ENCODE measurements at places on chromosomes 5 and 9.

GRCh38 chr5:10420468-10420867 lies 21.2 kb upstream of the ROPN1L start:
- no peak for DNase-seq

DNA sequence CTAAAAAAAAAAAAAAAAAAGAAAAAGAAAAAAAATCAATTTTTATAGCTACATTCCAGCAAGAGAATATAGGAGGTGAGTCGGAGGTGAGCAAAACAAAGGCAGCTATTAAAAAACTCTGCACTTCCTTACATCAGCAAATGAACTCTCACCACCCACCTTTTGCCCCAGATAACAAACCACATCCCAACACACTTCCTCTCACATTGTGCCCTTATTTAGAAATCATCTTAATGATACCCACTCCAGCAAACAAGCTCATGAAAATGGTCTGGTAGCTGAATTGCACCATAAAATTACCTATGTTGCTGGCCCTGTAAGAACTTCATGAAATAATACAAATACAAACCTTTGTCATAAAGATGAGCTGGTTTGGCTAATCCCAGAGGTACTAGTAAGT lies 82.9 kb downstream of the CEMIP2 start:
- DNase-seq: peak; percentile 90

DNA sequence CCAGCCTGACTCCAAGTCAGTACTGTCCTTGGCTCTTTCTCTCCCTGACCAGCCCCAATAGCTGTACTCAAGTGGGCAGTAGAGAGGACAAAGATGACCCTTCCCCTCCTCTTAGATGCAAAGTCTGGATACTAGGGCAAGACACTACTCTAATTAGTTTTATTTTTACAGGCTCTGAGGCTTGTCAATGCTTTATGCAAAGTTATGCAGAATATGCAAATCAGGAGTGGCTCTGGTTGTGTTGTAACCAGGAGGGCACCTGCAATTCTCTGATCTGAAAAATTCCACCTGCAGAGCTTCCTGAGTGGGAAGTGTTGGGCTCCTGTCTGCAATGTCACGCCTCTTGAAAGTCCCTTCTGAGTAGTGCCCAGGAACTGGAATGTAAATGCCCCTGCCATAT lies 201.5 kb downstream of the RGS3 start:
- DNase-seq: no peak

- DNase-seq: no peak
These were observed 70.2 kb upstream of the ADAMTS2 start for GRCh38 chr5:179415291-179416060.

DNA sequence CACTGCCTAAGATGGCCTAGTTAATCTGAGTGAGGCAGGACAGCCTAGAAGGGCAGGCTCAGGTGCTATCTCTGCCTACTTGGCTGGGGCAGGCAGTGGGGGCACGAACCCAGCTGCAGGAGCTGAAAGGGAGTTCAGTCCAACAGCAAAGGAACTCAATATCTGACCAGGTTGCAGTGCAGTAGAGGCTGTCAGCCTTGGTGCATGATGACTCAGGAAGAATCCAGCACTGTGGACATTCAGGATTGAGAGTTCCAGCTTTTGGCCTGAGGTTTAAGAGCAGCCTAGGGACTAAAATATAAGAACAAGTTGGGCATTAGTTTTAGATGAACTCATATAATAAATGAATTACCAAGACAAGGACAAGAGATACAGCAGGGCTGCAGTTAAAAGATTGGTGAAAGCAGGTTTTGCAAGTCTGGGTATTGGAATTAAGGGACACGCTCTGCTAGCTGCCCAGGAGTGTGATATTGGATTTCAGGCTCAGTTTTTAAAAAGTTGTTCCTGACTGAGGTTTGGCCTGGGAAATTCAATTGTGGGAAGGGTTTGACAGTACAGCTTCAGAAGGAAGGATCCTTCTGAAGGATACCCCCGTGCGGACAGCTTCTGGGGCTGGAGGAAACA lies 64.7 kb upstream of the ATG10 start:
- DNase-seq: no peak

DNA sequence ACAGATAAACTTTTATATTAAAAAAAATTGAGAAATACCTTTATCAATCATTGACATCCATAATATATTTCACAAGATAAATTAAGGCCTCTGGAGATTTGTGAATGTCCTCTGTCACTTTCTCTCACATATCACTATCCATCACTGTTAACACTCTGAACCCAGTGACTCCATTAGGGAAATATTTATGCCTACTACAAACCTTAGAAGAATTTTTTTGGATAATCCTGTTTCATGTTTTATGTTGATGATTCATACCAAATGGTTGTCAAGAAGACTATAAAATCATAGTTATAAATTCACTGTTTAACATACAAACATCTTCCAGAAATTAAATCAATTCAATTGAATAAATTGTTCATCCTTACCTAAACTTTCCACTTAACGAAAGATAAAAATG lies 357.6 kb upstream of the CDH10 start:
- no peak for DNase-seq

GRCh38 chr5:139182528-139183296 lies 15.5 kb downstream of the SIL1 start:
- no peak for DNase-seq

DNA sequence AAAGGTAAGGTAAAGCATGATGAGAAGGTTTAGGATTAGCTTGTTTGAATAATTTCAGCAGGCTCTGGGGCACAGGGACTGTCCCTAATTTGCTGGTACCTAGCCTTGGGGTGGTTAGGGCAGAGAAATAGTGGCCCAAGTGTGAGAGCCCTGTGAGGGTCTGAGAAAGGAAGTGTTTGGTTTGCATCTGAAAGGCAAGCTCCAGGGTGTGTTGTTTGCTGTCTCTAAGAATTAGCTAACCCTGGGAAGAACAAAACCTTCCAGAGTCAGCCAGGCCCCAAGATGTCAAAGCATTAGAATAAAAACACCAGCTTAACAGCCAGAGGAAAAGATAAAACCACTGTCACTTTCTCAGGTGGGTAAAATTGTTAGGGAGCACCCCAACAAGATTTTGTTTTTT lies 31.0 kb downstream of the TMEM252 start:
- no peak for DNase-seq

- no peak for DNase-seq
These were observed 213.3 kb downstream of the CDK5RAP2 start for GRCh38 chr9:120366644-120367019.

DNA sequence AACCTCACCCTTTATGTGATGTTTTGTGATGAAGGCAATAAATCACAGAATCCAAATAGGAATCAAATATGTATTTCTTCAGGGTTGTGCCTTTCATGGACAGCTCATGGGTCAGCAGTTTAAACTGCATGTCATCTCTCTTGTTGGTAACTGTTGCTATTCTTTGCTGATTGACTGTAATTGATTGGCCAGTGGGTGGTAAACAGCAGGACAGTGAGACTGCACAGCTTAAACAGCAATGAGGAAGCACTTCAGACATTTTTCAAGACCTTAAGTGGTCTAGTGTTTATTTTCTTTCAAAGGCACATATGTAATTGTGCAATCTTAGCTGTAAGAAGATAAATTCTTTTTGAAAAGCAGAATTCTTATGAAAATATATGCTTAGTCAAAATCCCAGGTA lies 260.5 kb downstream of the COX7C start:
- DNase-seq: no peak

- DNase-seq: no peak
These were observed 68.2 kb upstream of the HRH2 start for GRCh38 chr5:175589714-175590113.

DNA sequence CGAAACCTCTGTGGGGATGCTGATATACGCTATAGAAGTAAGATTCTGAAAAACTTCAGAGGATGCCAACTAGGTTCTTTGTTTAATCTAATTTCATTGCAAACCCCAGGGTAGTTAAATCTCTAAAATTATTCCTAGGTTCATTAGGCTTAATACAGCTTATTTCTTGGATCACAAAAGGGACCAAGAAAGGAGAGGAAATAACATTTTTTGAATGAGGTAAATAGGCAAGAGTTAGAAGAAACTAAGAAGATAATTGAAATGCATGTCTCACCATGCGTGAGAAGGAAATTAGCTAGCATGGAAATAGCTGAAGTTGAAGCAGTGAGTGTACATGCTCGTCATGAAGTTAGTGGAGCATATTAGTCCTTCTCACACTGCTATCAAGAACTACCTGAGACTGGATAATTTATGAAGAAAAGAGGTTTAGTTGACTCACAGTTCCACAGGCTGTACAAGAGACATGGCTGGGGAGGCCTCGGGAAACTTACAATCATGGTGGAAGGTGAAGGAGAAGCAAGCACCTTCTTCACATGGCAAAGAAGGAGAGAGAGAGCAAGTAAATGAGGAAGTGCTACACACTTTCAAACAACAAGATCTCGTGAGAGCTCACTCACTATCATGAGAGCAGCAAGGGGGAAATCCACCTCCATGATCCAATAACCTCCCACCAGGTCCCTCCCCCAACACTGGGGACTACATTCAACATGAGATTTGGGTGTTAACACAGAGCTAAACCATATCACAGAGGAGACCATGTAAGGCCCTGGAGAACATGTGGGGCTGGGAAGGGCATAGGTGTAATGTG lies 125.1 kb upstream of the OSMR start:
- no peak for DNase-seq

DNA sequence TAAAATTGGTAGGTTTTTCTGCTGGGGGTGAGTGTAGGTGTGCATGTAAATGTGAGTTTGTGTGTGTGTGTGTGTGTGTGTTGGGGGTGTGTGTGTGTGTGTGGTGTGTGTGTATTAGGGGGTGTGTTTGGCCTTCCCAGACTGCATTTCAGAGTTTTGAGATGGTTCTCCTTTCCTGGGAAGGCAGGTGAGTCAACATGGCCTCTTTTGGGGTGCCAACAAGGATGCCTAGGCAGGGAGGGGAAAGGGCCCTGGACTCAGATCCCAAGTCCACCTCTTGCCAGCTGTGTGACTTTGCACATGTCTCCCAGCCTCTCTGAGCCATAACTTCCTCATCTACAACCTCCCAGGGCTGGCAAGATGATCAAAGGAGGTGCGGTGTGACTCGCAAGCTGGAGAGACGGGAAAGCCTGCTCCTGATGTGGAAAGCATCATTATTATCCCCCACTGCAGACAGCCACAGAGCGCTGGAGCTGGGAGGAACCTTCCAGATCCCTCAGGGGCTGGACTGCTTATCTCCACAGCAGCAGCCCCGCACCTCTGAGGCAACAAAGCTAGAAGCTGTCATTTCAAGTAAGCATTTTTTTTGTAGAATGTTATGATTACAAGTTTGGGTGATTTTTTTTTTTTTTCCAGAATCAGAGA lies 63.5 kb upstream of the TBC1D2 start:
- DNase-seq: no peak

- no peak for DNase-seq
These were observed 2.1 kb downstream of the CPLANE1 start for GRCh38 chr5:37247036-37247435.

- no peak for DNase-seq
These were observed 91.8 kb upstream of the DPYSL3 start for GRCh38 chr5:147601652-147602051.

- DNase-seq: no peak
These were observed 310.5 kb downstream of the CDH9 start for GRCh38 chr5:26727916-26728315.

- DNase-seq: no peak
These were observed 101.5 kb upstream of the ZNF462 start for GRCh38 chr9:106761493-106761892.

- no peak for DNase-seq
These were observed 37.4 kb downstream of the CAMK4 start for GRCh38 chr5:111261610-111262009.

DNA sequence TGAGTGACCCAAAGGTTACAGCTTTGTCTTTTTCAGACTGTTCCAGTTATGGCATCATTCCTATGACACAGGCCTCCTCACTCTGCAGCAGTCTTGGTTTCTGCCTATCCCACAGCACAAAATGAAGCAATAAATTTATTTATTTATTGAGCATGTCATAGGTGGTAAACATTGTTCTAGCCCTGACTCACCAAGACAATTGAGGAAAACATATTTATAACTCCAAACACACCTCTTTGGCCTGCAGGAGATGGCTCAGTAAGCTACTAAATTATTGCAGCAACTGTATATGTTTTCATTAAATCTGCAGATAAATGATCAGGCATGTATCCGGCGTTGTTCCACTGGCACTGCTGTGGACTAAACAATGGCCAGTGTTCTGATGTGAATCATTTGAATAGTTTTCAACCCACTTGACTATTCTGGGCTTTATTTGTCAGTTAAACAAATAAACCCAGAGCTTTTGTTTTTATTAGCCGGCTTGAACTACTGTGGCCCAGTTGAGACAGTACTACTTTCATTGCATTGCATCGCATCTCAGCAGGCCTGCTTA lies 83.2 kb downstream of the FOXD1 start:
- no peak for DNase-seq

GRCh38 chr5:167934551-167934971 lies 356.9 kb upstream of the WWC1 start:
- no peak for DNase-seq

DNA sequence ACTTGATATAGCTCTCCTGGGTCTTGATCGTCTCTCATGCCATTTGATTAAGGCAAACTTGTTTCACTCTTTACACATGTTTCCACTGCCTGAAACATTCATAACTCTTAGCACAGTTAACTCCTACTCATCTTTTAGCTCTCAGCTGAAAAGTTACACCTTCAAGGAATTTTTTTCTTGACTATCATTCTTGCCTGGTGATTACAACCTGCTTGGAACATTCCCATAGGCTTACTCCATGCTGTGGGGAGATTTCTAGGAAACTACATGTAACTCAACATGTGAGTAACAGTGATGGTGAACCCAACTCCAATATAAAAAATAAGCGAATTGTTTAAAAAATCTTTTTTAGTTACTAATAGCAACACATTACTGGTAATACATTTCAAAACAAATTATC lies 224.1 kb upstream of the MPDZ start:
- DNase-seq: no peak

GRCh38 chr5:146595088-146595487 lies 79.1 kb upstream of the GPR151 start:
- DNase-seq: no peak

GRCh38 chr5:92309336-92309991 lies 926.3 kb upstream of the ARRDC3 start:
- no peak for DNase-seq

- DNase-seq: no peak
These were observed 503.9 kb downstream of the CTNND2 start for GRCh38 chr5:11400316-11400715.

- DNase-seq: no peak
These were observed 35.8 kb downstream of the C7 start for GRCh38 chr5:40945111-40945510.

GRCh38 chr9:133658442-133659431 lies 22.6 kb downstream of the DBH start:
- no peak for DNase-seq

DNA sequence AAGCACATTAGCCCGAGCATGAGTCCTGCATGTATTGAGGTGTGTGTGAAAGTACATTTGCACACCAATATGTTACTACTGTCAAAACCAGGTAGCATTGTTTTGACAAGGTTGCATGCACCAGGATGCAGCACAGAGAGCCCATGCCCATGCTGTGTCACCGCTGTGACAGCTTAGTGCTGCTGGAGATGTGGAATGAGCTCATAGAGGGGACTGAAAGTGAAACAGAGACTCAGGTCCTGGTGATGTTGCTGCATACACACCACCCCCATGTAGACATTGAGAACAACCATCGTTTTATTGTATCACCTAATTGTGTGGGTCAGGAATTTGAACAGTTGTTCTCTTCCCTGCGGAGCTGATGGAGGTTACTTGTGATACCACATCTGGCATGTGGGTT lies 53.0 kb downstream of the GADD45G start:
- DNase-seq: no peak

- no peak for DNase-seq
These were observed 110.7 kb downstream of the CFAP95 start for GRCh38 chr9:69931340-69931739.

All from hematopoietic multipotent progenitor cell (in vitro differentiated cells).